ENCODE measurements at places on chromosomes 16 and 17.

DNA sequence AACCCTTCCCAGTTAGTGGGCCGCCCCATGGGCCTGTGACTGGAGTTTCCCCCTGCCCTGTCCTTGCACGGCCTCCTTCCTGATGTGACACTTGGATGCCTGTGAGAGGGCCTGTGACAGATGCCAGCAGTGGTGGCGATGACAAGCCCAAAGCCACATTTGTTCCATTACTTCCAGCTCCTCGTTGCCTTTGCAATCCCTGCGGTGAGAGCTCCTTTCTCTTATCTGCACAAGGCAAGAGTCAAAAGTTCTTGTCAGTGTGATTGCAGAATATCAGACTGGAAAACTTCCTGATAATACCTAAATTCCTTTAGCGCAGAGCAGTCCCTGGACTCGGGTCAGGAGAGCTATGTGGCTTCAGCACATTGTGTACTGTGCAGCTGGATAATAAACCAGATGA lies 54.4 kb upstream of the ARHGAP44 start:
- no peak for DNase-seq

- no peak for DNase-seq
These were observed 20.1 kb downstream of the YWHAE start for GRCh38 chr17:1379930-1380313.

DNA sequence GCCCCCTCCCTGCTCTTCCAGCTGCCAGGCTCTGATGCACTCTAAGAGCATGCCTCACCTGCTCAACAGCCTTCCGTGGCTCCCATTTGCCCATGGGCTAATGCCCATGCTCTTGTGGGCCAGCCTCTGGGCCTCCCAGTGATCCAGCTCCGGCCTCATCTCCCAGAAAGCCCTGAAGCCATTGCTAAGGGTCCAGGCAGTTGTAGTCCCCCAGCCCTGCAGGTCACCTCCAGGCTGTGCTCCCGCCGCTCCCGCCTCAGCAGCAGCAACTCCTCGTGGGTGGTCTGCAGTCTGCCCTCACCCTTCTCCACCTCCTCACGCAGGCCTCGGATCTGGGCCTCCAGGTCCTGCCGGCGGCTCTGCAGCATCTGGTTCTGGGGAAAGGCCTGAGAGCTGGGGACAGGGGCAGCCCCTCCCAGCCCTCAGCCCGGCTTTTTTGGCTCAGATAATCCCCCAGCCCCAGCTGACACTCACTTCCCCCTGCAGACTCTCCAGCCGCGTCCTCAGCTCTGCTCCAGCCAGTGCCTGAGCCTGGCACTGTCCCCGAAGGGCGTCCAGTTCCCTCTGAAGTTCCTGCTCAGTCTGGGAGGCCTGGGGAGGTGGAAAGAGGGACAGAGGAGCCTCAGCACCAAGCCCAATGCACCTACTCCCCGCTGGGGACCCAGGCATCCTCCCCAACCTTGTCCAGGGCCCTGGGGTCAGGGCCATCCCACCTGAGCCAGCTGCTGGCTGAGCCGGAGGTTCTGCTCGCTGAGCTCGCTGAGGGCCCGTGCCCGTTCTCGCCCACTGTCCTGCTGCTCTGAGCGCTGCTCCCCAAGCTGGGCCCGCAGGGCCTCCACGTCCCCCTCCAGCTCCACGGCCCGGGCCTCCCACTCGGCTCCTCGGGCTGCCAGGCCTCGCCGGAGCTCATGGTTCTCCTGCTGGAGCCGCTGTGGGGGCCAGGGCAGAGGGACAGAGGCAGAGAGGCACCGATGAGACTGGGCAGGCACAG lies 6.2 kb downstream of the BICDL2 start:
- DNase-seq, result no peak

GRCh38 chr17:27049104-27049784 lies 244.7 kb upstream of the WSB1 start:
- no peak for DNase-seq

- DNase-seq, result no peak
These were observed 113.7 kb upstream of the CDH11 start for GRCh38 chr16:65235339-65236177.

- no peak for DNase-seq
These were observed 15.8 kb downstream of the GPR179 start for GRCh38 chr17:38327936-38328335.

GRCh38 chr16:51321251-51321650 lies 170.2 kb upstream of the SALL1 start:
- no peak for DNase-seq

GRCh38 chr17:30188211-30188939 lies 47.1 kb downstream of the SLC6A4 start:
- DNase-seq, result no peak

GRCh38 chr17:16446338-16446983 lies 31.1 kb downstream of the TRPV2 start:
- DNase-seq, result no peak

DNA sequence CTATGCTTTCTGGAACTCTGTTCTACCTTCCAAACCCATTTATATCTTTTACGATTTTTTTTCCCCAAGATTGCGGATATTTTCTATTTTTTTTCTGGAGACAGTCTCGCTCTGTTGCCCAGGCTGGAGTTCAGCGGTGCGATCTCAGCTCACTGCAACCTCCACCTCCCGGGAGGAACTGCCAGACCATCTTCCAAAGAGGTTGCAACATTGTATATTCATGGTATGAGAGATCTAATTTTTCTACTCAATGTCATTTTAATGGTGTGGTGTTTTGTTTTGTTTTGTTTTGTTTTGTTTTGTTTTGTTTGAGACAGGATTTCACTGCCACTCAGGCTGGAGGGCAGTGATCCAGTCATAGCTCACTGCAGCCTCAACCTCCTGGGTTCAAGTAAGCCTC lies 8.5 kb upstream of the BMERB1 start:
- no peak for DNase-seq

Measured in 8988T (cell line).